AML-193 (cell line): ENCODE measurements at places on chromosomes 3 and 15.

GRCh38 chr3:148073721-148074456 is 623.8 kb upstream of the AGTR1 start:
- DNase-seq, result no peak

DNA sequence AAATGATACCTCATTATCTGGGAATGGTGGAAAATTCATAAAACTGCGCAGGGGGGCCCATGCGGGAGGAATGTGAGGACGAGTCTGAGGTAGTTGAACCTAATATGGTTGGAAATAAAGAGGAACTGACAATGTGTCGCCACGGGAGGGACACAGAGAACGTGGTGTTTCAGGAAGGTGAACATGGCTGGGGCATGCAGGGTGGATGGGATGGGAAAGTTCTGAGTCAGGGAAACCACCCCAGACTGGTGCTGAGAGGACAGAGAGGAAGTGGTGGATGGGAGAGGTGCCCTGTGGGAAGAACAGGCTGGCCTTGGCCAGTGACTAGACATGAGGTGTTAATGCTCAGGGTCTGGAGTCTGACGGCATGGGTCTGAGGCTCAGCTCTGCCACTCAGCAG is 137.1 kb upstream of the WNT5A start:
- DNase-seq, result no peak

GRCh38 chr15:70835415-70835814 is 18.5 kb downstream of the LARP6 start:
- no peak for DNase-seq

GRCh38 chr3:99885085-99885484 is 67.4 kb downstream of the CMSS1 start:
- DNase-seq, result no peak

- no peak for DNase-seq
These were observed 452 bp downstream of the DCP1A start for GRCh38 chr3:53346922-53347260.

DNA sequence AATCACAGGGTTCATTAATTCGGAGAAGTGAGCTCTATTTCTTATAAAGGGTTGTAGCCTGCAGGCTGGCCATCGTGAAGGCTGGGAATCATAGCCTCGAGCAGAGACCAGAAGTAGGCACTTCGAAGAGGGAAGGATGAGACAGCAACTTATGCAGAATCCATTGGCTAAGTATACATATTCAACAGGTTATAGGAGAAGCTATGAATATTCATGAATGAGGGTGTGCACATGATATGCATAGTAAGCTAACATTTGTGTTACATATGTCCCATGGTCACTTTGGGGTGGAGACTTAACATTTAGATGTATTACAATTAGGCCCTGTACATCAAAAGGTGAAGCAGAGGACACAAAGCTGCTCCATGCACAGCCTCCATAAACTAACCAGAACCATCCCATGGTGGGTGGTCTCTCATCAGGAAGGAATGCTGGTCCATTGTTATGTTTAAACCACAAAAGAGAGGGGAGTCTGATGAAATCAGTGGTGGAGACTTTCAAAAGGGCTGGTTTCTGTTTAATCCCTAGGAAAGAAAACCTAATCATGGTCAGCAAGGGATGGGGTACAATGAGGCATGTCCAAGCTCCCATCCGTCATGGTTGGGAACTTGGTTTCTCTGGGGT is 80.8 kb upstream of the FHIT start:
- no peak for DNase-seq

- DNase-seq, result no peak
These were observed 42.9 kb upstream of the TSC22D2 start for GRCh38 chr3:150365132-150365604.

GRCh38 chr15:78399091-78399490 is 38.9 kb upstream of the IREB2 start:
- DNase-seq, result no peak

GRCh38 chr3:45191424-45191823 is 34.7 kb downstream of the TMEM158 start:
- DNase-seq, result no peak

- peak; percentile 21 for DNase-seq
These were observed 300.6 kb upstream of the KCNH8 start for GRCh38 chr3:18847583-18848197.

DNA sequence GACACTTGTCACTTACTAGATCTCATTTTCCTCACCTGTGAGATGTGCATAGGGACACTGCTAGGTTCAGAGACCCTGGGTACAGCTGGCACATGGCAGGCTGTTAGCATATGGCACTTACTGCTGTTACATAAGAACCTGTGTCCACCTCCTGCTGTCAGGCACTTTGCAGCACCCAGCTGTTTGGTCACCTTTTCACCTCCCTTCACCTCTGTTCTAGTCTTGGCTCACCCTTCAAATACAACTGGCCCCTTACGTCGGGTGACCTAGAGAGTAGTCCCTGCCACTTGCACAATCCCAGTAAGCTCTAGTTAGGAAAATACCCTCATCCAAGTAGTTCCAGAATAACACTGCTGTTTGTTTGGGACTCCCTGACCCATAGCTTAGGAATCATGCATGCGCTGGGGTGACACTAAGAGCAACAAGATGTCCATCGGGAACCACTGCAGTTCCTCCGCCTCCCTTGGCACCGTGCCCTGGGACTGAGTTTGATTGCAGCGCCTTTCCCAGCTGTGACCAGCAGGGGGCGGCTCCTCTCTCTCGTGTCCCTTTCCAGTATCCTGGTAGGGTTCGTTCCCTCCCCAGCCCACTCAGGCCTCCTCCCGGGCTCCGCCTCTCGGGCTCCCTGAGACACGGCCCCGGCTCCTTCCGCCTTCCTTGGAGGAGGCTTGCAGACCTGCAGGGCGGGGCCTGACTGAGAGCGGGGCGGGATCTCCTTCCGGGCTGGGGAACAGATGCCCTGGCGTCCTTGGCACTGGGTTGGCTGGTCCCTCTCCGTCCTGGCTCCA is 78.6 kb downstream of the ABHD5 start:
- peak; percentile 67 for DNase-seq

- DNase-seq, result no peak
These were observed 83.1 kb downstream of the HMG20A start for GRCh38 chr15:77503764-77504163.

DNA sequence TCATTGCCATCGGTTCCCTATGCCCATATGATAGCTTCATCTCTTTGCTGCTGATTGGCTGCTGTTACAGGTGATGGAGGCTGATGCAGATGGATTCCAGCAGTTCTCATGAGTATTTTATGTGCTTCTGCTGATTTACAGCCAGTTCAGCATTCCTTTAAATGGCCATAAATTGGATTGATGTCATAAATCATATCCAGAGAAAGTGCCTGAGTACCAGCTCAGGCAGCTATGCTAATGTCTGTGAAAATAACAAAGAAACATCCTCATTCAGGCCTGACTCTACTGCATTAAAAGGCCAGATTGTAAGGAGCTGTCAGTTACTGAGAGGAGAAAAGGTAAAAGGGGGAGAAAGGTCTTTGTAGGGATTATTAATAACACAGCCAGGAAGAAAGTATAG is 756.8 kb downstream of the IGSF11 start:
- DNase-seq, result no peak
